ENCODE measurements at places on chromosomes 3 and 15. TPM values are rescaled to one million over a fixed set of nuclear protein-coding genes. Genes with fewer than 3 reads are reported as not detected.

Gene TRIM42
- not detected for total RNA-seq

GRCh38 chr3:15309662-15310335, 22.6 kb downstream of the SH3BP5 start:
- DNase-seq: peak; percentile 57

DNA sequence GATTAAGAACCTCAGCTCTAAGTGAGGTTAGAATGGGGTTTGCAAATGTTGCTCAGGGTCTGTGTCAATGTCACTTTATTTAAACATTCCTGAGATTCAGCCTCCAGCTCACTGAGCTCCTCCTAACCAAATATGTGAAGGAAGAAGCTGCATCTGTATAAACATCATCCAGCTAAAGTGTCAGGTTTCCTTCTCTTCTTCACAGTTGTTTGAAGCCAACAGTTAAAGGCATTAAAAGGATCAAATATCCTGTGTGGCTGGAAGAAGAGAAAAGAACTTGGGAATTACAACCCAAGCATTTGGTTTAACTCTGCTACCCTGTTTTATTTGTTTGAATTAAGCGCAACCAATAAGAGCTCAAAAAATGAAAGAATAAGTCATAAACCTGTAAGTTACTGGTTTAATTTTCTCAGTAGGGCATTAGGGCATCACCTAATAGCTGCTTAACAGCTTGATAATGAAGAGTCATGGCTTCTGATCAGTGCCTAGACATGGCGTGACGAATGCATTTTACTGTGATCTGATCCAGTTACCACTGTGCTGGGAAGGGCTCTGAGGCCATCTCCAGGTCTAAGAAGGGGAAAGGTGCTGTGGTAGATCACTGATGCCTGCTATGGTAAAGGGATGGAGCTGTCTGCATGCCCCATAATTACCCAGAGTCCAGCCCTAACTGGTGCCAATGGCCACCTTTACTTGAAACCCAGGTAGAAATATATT, 165.7 kb upstream of the TSC22D2 start:
- DNase-seq: peak; percentile 49

Gene ACP3
- not detected for total RNA-seq

GRCh38 chr3:154217671-154218070, 96.5 kb downstream of the ARHGEF26 start:
- DNase-seq: no peak

GRCh38 chr15:77980098-77980497, 97.4 kb downstream of the TBC1D2B start:
- DNase-seq: no peak

GRCh38 chr15:74782259-74783071, 585 bp downstream of the CSK start:
- no peak for DNase-seq

Gene LAMB2
- total RNA-seq: 96.4 TPM

Gene HDC
- not detected for total RNA-seq

Gene LSG1
- 108 TPM for total RNA-seq

GRCh38 chr3:194369522-194370279, at the start of gene LRRC15:
TSS of gene LRRC15 (minus strand) at chr3:194369743. CDS start at chr3:194361043, 8,700 bp downstream.
- DNase-seq: peak; percentile 72

GRCh38 chr3:67937498-67938118, 283.2 kb upstream of the SUCLG2 start:
- DNase-seq: no peak

- DNase-seq: peak; percentile 8
These were observed 188.4 kb upstream of the ST8SIA2 start for GRCh38 chr15:92205255-92205739.

DNA sequence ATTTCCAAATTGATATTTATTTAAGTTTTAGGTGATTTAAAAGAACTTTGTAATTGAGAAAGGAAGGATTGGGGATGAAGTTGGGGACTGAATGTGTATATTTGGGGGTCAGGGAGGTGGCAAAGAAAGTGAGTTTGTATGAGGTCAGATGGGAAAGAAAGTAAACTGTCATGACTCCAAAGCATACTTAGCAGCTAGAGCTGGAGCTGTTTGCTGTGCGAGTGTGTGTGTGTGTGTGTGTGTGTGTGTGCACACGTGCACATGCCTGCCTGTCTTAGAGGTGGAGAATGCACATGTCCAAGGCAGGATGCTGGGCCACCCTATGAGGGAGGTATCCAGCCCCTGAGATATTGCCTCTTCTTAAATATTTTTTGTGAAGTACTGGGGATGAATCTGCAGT, 21.0 kb downstream of the BOC start:
- peak; percentile 71 for DNase-seq

GRCh38 chr3:140391061-140391460, 286.8 kb upstream of the TRIM42 start:
- DNase-seq: no peak

DNA sequence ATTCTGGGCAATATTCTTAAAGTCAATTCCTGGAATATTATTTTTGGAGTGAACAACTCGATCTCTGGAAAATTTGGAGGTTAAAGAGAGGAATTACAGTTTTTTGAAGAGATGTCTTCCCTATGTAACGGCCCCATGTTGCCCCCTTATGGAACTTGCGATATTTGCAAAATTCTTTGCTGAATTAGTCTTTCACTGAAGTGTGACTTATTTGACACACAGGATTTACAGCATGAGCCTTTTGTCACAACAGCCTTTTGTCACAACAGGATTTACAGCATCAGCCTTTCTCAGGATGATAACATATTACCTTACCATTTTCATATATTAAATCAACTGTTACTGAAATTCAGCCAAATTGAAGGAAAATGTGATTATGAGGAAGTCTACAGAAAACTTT, 37.8 kb upstream of the SPTSSB start:
- peak; percentile 68 for DNase-seq

- DNase-seq: no peak
These were observed 43.4 kb downstream of the FEZF2 start for GRCh38 chr3:62329971-62330370.

GRCh38 chr3:164351131-164351530, 727.2 kb downstream of the SI start:
- DNase-seq: peak; percentile 30

Gene FAM3D
- not detected for total RNA-seq

DNA sequence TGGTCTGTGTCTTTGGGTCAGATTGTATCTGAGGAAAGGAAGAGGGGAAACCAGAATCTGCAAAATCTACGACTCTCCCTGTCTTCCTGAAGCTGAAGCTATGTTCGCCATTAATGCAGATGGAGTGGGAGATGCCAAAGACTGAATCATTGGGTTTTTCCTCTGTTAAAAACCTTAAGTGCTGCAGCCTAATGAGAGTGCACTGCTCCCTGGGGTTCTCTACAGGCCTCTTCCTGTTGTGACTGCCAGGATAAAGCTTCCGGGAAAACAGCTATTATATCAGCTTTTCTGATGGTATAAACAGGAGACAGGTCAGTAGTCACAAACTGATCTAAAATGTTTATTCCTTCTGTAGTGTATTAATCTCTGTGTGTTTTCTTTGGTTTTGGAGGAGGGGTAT, 24.0 kb downstream of the RMDN3 start:
- no peak for DNase-seq

DNA sequence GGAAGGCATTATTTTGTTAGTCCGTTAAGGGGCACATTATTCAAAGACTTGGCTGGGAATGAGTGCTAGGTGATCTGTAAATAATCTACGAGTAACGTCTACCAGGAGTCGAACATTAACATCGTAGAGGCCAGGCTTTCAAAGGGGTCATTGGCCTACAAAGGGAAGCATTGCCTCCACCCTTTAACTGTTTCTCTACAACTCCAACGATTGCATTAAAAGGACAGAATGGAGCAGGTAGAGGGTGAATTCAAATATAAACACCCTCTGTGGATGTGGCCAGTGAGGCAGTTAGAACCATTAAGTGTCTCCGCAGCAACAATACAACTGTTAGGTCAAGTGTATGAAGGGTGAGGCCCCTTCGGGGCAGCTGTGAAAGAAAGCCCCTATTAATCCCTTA, 126.0 kb upstream of the LMOD3 start:
- DNase-seq: no peak

GRCh38 chr3:106114848-106115247, 246.0 kb upstream of the CBLB start:
- no peak for DNase-seq

Data from HT1080 (cell line).